ENCODE measurements at places on chromosomes 7 and 10.
A peak's percentile ranks its signal among the peaks of the same experiment; 100 is the strongest.

GRCh38 chr7:66054063-66054462, 21.6 kb upstream of the ASL start:
- DNase-seq, result no peak

DNA sequence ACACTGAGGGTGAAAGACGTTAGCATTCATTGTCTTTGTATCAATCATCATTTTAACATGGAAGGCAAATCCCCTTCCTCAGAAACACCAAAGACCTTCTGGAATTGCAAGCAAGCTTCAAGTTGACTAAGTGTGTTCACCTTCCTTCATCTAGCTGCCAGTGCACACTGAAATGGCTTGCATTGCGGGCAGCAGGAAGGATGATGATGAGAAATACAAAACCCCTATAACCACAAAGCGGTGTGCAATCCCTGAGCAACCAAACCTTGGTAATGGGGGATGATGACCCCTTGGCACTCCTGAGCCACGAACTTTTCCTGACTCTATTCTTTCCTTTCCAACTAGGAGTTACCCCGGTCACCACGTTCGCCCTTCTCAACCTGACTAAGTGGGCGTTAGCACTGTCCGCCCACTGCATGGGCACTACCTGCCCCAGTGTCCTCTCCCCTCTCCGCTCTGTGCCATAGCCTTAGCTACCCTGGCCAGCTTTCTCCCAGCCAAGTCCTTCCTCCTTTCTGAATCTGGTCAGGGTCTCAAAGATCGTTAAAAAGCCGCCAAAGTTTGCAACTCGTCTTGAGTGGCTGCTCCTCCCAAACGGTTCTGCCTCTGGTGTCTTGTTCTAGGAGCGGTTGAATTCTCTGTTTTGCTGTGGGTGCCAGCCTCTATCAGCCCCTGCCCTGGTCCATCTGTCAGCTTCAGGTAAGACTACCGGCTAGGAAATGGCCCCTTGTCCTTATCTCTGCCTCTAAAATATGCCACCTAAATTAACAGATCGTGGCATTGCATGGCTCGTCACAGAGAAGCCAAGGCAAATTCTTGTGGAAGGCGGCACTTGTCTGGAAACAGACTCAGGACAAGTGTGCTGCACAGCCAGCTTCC, 586 bp upstream of the AOC1 start:
- no peak for DNase-seq

DNA sequence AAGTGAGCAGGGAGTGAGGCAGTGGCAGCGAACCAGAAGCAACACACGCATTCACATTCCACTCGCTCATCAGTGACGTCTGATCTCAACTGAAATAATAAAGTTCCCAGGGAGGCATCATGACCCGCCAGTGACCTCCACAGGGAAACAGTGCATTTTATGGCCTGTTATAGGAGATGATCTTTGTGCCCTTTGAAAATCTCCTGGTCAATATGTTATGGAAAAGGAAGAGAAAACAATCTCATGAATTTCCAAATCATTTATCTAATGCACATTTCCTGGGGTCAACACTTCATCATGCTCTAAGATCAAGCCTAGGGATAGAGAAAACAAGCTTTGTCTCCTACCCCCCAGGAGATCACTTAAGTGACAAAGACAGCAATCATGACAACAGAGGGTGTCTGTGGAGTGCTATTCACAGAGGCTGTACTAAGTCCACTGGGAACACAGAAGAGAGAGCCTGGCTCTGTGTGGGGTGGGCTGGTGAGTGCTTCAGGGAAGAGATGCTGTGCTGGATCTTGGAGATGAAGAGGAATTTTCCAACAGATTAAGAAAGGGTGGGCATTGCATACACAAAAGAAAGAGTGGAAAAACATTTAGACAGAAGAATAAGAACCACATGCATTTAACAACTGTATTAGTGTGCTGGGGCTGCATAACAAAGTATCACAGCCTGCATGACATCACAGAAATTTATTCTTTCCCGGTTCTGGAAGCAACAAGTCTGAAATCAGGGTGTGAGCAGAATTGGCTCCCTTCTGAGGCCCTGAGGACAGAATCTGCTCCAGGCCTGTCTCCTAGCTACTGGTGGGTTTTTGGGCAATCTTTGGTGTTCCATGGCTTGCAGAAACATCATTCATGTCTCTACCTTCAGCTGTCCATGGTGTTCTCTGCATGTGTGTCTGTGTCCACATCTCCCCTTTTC, 613.9 kb upstream of the IGFBP3 start:
- no peak for DNase-seq

DNA sequence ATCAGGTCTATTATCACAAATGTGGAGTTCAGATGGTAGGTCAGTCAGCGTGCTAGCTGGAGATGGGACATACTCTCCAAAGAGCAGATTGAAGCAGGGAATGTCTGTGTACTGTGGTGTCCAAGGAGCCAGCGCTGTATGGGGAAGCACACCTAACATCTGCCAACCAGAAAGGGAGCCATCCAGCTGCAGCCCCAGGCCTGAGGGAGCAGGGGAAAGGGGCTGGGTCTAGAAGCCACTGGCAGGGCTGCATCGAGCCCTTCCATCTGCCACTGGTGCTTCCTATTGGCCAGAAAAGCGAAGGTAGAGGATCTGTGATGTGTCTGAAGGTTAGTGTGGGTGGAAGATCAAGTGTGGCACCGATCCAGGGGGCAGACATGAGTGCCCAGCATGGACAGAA, 8.0 kb upstream of the RAMP3 start:
- DNase-seq, result no peak

DNA sequence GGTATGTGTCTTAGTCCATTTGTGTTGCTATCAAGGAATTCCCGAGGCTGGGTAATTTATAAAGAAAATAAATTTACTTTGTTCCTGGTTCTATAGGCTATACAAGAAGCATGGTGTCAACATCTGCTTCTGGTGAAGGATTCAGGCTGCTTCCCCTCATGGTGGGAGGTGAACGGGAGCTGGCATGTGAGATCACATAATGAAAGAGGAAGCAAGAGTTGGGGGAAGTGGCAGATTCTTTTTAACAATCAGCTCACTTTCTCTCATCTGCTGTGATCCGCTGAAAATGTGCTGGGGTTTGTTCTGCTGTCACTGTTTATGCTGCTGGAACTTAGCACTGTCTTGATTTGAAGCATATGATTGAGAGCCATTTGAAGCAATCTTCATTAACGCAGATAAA, 730.0 kb upstream of the SORCS1 start:
- no peak for DNase-seq

DNA sequence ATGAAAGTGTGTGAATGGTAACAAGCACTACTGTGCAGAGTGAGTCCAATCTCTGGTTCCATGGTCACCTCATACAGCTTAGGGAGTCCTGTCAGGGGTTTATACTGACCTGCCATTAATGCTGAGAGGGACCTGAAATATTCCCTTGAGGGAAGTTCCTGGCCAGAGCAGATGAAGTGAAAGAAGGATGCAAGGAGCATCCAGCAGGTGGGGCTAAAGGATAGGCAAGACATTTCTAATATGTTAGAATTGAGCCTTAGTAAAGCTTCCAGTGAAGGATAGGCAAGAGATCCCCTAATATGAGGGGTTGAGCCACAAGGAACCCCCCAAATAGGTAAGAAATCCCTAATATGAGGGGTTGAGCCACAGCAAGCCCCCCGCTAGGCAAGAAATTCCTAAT, 25.5 kb upstream of the FAM221A start:
- DNase-seq, result no peak

- peak; percentile 65 for DNase-seq
These were observed at the start of gene ITPRIP for GRCh38 chr10:104337985-104338735. TSS of gene ITPRIP (minus strand) at chr10:104338465. CDS start at chr10:104316051, 22,414 bp downstream.

- DNase-seq, result no peak
These were observed 4.0 kb upstream of the CROT start for GRCh38 chr7:87341441-87341840.

GRCh38 chr7:150988230-150989226, 2.3 kb upstream of the NOS3 start:
- peak; percentile 65 for DNase-seq

- no peak for DNase-seq
These were observed 64.1 kb downstream of the MGAM2 start for GRCh38 chr7:142175594-142175993.

DNA sequence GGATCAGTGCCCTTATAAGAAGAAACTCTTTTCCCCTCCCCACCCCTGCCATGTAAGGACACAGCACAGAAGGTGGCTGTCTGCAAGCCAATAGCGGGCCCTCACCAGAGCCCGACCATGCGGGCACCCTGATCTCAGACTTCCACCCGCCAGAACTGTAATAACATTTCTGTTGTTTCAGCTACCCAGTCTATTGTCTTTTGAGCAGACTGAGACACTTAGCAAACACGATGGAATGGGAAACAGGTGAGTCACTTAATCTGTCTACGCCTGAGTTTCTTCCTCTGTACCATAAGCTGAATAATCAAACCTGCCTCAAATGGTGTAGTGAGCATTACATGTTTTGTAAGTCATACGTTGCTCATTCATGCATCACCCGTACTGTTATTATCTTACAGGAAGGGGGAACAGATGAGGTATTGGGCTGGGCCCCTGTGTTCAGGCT, 58.2 kb downstream of the STRA8 start:
- no peak for DNase-seq

DNA sequence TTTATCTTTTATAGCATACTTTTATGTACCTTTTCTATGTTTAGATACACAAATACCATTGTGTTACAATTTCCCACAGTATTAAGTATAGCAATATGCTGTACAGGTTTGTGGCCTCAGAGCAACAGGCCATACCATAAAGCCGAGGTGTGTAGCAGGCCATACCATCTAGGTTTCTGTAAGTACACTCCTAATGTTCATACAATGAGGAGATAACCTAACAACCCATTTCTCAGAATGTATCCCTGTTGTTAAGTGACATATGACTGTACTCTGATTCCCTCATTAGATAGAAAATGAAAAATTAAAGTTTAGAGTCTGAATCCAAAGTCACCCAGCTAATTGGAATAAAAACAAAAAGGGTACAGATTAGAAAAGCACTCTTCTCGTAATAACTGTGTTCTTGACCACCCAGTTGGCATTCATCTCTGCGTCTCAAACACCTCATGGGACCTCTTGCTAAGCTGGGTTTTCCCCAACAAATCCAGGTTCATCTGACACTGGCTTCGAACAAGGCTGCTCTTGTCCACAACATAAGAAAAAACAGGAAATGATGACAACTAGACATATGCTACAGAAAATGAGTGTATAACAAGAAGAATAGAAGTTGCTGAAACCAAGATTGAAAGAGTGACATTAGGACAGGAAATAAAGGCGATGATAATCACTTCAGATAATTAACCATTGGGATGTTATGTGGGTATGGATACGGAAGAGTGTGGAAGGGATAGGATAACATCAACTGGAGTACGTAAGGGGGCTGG, 1.4 kb downstream of the NDUFB8 start:
- DNase-seq, result no peak

DNA sequence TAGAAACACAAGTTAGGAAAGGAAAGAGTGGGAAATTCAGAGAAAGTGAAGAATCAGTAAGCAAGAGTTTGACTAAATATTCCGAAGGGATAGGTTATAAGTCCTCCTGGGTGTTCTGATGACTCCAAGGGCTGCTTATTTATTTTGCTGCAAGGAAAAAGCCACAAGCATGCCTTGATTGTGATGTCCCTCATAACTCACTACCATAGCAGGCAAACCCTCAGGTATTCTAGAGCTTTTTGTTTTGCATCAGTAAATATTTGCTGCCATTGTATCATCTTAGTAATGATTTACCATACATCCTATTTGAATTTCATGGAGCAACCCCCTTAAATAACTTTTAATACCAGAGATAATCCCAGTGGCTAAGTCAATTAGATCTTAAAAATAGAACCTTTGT, 688.1 kb downstream of the SUGCT start:
- no peak for DNase-seq

- DNase-seq, result no peak
These were observed 3.3 kb upstream of the PCBD1 start for GRCh38 chr10:70891627-70892026.

DNA sequence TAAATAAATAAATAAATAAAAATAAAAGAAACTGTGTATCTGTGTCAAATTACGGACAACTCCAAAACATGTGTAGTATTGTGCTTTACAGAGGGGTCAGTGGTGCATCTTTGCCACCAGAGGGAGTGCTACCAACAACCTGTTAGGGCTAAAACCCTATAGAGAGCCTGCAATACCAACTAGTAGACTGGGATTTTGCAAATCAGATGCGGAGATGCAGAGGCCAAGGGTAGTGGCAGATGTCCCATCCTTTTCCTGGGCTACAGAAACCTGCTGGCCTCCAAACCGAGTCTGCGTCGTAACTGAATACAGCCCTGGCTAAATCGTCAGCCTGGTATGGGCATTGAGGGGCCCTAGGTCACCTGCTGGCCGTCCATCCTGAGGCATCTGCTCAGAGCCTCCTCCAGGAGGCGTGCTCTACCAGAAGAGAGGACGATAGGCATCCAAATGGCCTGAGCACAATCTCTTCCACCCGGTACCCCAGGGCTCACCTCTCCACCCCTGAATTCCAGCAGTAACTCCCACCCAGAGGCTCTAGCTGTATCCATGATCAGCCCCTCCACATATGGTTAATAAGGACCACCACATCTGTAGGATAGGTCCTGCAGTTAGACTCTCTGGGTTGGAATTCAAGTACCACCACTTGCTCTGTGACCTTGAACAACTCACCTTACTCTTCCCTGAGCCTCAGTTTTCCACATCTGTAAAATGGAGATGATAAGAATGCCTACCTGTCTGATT, 6.2 kb upstream of the RRP12 start:
- DNase-seq, result peak; percentile 75

- no peak for DNase-seq
These were observed 31.6 kb downstream of the HOXA1 start for GRCh38 chr7:27064159-27064558.

DNA sequence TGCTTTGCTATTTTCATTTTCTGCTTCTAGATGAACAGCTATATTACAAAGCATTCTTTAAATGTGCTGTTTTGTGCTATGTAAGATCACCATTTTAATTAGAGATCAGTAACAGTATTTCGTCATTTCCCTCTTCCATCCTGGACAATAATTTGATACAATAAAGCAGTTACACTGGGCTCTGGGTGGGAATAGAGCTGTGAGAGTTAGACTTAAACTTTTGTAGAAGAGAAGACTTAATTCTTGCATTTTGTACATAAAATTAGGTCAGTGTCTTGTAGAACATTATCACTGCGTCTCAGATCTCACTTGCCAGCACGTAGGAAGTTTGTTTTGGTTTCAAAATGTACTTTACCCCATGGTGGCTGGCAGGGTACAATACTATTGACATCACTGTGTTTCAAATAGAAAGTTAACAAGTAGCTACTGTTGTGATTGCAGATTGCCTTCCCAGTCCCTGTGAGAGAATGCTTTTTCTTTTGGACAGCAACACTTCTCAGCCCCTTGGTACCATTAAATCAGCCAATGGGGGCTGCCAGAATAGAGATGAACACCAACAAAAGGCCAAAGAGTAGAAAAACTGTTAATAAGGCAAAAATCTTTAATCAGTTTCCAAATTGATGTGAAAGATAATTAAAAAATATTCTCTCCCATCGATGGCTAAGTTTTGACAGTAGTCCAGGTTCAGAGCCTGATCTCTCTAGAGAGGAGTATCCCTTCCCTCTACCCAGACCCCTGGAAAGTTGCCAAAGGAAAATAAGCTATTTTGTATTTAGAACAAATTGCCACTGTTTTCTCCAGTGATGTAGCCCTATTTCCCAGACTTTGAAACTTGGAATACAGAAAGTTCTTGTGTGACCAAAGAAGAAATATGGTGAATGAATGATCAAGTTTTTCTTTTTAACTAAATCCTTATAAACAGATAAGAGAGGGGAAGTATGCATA, 35.1 kb downstream of the SMNDC1 start:
- peak; percentile 57 for DNase-seq
